ENCODE measurements at places on chromosomes 2 and 18.

GRCh38 chr2:107008843-107009242, 122.9 kb upstream of the ST6GAL2 start:
- DNase-seq, result no peak

GRCh38 chr18:26493021-26493420, 55.3 kb downstream of the KCTD1 start:
- no peak for DNase-seq

GRCh38 chr2:147760984-147761383, 83.8 kb upstream of the ACVR2A start:
- DNase-seq, result no peak

DNA sequence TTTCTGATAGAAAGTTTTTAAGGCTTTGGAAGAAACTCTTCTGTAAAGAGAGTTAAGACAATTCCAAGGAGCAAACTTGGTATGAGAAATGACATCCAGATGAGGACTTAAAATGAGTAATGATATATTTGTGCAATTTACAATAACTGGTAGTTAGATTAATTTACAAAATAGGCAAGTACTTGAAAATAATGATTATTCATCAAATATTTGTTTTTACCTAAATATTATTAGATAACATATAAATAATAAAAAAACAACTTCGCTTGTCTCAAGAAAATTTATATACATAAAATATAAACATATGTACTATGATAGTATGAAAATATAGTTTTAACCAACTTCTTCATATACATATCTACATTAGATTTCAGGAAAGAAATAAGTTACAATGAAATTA, 478.5 kb downstream of the TRIB2 start:
- no peak for DNase-seq

All from activated CD4-positive, alpha-beta T cell treated with anti-CD3 and anti-CD28 coated beads, Interleukin-2, Interleukin-6, amounts not matched to agents 100 ng/mL and 50 ng/mL, durations not matched to agents 16 hours and 8 hours (primary cell).